ENCODE measurements at places on chromosomes 4 and X.

DNA sequence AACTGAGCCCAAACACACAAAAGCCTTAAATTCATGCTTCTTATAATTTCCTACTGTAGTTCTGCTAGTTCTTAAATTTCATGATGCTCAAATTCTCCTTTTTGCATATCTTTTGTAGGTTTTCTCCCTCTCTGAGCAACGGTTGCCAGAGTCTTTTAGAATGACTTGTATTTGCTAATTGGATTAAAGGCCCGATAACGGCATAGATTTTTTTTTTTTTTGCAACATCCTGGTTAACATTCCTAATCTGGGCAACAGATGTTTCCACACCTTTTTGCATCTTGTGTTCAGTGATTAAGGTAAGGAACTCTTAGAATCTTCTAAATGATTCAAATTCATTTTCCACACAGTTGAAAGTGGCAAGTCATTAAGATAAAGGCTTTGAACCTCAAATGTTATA, 66.3 kb upstream of the ADGRG2 start:
- no peak for DNase-seq

- no peak for DNase-seq
Observed at GRCh38 chr4:145788755-145789154, 108.8 kb downstream of the C4orf51 start.

DNA sequence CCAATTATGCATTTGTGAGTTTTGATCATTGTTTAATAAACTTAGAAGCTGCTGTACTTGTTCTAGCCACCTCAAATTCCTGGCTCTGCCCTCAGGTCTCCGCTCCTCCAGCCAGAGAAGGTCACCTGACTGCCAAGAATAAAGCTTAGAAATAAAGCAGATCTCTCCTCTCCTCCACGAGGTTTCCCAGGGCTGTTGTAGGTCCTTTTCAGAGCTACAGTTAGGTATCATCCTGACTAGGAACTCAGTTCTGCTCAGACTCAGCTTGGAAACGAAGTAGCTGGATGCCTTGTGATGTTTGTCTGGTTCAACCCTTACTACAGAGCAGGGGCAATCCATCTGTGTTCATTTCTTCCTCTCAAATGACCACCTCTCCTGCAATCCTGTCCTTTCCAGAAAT, 79.1 kb upstream of the RAPGEF2 start:
- no peak for DNase-seq

GRCh38 chrX:118627084-118627758, 100.2 kb upstream of the IL13RA1 start:
- DNase-seq: no peak

GRCh38 chr4:83759611-83760010, 223.7 kb downstream of the GPAT3 start:
- no peak for DNase-seq

DNA sequence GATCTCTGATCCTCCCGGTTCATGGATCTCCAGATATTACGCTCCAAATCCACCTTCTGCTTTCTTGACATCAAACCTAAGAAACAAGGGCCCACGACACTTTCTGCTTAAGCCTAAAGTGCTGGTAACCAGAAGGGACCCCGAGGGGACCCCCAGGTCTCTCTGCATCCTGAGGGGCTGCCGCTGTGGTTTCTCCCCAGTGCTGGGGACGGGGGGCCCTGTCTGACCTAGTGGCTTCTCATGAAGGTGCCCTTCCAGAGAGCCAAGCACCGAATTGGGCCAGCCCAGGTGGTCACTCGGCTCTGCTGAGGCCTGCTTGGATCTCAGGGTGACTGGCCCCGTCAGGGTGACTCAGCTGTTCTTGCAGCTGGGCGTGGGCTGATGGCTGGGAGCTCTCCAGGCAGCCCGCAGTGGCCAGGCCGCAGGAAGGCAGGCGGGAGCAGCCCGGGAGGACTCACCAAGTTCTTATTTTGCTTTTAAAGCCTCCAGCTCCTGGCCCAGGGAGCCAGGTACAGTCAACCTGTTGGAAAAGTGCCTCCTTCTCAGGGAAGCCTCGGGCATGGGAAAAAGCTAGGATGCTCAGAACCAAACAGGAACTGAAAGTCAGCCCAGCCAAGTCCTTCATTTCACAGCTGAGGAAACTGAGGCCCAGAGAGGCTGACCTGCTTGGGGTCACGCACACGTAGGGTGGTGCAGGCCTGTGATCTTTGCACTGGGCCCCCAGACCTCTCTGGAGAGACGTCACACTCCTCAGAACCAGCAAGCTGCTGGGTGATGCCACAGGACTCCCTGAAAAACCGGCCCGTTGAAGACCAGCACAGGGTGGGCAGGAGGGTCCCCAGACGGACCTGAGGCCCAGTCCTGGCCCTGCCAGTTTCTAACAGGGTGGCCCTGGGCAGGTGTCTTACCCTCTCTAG, 16.7 kb downstream of the BLOC1S4 start:
- DNase-seq: no peak

GRCh38 chrX:77719388-77719787, 66.6 kb downstream of the ATRX start:
- no peak for DNase-seq

Data from left kidney (tissue), 8 donors.